ENCODE measurements at places on chromosomes 7 and 10. TPM values are rescaled to one million over a fixed set of nuclear protein-coding genes. Genes with fewer than 3 reads are reported as not detected.

Gene CAV1
- 27.3 TPM for polyA plus RNA-seq

Gene INHBA
- 4.0 TPM for polyA plus RNA-seq

Gene ZNF736
- polyA plus RNA-seq, result 30.6 TPM

GRCh38 chr7:76108540-76109233 lies 60.8 kb downstream of the MDH2 start:
- DNase-seq, result no peak

DNA sequence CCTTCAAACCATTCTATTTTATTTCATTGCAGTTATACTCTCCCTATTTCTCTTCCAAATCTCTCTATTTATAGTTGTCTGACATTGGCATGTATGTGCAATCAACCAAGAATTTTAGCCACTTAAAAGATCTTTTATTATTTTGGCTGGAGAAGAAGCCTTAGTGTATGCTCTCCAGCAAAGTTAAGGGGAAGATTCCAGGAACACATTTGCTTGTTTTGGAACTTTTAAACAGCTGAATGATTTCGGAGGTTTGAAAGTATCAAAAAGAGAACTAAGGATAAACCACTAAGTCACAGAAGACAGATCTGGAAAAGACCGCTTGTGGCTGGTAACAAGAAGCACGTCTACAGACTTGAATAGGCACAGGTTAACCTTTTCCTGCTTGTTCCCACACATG lies 182.2 kb upstream of the FZD1 start:
- DNase-seq, result no peak

- DNase-seq, result no peak
These were observed 56.7 kb upstream of the SEMA3A start for GRCh38 chr7:84251277-84251781.

- no peak for DNase-seq
These were observed 127.8 kb upstream of the NPSR1 start for GRCh38 chr7:34530259-34530658.

Measured in left kidney (tissue), 8 donors.